SK-N-SH treated with all-trans-retinoic acid at 6 μM for 48 hours (cell line): ENCODE measurements at places on chromosomes 11 and 22.

DNA sequence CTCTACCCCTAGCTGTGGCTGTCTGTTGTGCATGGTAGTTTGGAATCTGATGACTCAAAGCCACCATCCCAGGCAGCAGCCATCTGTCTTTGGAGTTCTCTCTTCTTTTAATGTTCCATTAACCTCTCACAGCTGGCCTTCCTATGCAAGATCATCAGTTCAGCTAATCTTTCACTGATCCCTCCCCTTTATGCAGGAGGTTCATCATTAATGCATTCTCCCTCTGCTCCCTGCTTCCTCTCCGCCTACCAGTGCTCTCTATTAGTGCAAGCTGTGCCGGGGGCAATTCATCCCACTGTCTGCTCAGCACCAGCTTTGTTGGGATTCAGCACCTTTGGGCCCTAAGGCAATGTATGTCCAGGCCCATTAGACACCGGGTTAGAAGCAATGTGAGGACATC, 413.0 kb upstream of the LRRC4C start:
- no peak for ATAC-seq

GRCh38 chr22:43862074-43862881, at the start of gene SULT4A1:
SULT4A1 (minus strand) TSS chr22:43862513; CDS start chr22:43862382, 131 bp downstream.
- no peak; the same call in 2 of the 3 replicates for ATAC-seq

DNA sequence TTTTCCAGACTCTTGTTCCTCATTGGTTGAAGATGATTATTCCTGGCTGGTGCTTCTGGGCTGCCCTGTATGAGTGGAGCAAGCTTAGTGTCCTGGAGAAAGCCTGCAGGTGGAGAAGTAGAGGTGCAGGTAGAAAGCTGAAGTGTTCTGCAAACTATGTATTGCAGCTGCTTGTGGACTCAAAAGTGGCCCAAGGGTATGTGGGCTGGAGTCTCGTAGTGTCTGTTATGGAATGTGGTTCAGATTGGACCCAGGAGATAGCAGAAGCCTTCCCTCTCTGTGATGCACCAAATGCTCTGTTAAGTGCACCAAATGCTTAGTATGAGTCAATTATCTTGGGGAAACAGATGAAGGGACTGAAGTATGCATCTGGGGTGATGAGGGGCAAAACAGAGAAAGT, 122.8 kb upstream of the CCDC90B start:
- ATAC-seq, result no peak

- no peak; the same call in 2 of the 3 replicates for ATAC-seq
Observed at GRCh38 chr22:22692707-22693530, 48.5 kb downstream of the GGTLC2 start.

DNA sequence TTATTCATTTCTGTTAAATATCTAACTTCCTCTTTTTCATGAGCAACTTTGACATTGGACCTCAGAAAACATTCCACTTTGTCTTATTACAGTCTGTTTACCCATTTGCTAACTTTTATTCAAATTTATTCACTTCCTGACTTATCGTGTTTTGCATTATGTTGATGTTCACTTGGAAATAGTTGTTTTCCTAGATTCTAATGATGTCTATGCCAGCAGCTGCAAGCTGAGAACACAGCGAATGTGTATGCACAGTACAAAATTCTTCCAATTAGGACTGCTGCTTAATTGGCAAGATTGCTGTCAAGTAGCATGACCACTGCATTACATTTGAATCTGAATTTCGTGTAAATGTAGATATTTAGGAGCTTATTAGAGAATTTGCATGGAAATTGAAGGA, 61.5 kb upstream of the GRIA4 start:
- ATAC-seq, result no peak

DNA sequence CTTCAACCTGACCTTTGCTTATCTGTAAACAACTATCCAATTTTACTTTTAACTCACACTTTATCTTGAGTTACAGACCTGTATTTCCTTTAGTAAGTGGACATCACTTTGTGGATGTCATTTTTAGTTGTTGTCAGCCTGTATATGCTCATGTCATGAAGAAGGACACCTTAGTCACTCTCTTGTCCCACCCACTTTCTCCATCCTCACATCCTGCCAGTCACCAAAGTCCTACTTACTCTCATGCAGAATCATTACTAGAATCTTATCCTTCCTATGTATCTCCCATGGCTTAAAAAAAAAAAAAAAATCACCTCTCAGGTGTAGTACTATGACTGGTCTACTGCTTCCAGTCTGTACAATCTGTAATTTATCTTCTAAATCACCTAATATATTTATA, 43.3 kb downstream of the SESN3 start:
- ATAC-seq, result no peak
